ENCODE measurements at places on chromosomes 12 and 14. TPM values are rescaled to one million over a fixed set of nuclear protein-coding genes. Genes with fewer than 3 reads are reported as not detected.

Gene REM2
- polyA plus RNA-seq: 2.6 TPM

Gene CMA1
- not detected for polyA plus RNA-seq

Gene APOF
- polyA plus RNA-seq: not detected

Gene CLEC1A
- polyA plus RNA-seq: not detected

Gene C14orf39
- not detected for polyA plus RNA-seq

Gene FGF6
- not detected for polyA plus RNA-seq

Gene GPR84
- not detected for polyA plus RNA-seq

Gene FITM1
- polyA plus RNA-seq: 1.1 TPM

Gene RNASE7
- polyA plus RNA-seq: not detected

Gene MANSC4
- 0.45 TPM for polyA plus RNA-seq

Gene FAM161B
- polyA plus RNA-seq: 2.4 TPM

Gene GNB3
- not detected for polyA plus RNA-seq

Gene FOXG1
- polyA plus RNA-seq: not detected

Gene CLEC4A
- polyA plus RNA-seq: 6.9 TPM

Gene KCNMB4
- polyA plus RNA-seq: 0.19 TPM

Gene SLC4A8
- polyA plus RNA-seq: 0.53 TPM

Gene FGD4
- 0.64 TPM for polyA plus RNA-seq
